ENCODE measurements at places on chromosomes 3 and 15.

DNA sequence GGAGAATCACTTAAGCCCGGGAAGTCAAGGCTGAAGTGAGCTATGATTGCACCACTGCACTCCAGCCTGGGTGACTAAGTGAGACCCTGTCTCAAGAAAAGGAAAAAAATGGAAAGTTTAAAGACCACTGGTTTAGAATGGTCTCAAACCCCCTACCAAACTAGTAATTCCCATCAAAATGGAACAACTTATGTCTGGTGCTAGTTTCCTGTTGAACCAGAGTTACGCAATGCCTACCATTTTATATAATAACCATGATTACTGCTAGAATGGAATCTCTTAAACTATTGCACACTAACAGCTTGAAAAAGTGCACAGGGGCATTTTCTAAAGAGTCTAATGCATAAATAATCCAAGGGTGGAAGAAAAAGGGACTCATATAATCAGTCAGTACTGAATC is 43.6 kb downstream of the DMXL2 start:
- DNase-seq: no peak

DNA sequence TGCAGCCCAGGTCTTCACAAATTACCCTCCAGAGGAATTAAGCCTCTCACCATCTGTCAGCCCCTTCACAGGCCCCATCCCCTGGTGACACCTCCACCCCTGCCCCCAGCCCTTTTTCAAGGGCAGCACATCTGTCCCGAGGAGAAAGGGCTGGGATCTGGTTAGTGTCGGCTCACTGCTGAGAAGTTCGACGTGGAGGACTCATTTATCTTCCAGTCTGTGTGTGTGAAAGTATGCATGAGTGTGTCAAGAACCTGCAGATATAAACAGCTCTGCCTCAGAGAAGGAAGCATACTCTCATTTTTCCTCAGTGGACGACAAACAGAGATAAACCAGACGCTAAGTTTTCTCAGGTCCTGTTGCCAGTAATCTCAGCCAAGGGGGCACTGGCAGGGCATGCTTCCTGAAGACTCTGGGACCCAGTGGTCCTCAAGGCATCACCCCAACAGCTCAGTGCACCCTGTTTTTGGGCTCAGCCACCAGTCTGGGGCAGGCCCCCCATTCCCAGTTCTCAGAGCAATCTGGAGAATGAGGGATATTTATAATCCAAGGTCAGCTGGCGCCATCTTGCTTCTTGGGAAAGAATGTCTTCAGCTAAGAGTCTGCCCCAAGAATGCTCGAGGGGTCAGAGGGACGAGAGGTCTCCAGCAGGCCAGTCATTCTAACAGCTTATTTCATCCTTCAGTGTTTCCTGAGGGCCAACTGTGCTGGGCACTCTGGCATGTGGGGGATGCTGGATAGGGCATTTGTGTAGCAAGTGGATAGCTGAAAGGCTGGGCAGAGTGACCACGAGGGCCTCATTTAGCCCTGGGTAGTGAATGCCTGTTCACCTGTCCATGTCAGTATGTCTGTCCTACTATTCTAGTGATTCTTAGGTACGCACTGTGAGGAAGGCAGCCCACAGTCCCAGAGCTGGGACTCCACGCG is 73.6 kb downstream of the ADCY5 start:
- no peak for DNase-seq

GRCh38 chr15:33801954-33802353 is 166.3 kb upstream of the CHRM5 start:
- no peak for DNase-seq

DNA sequence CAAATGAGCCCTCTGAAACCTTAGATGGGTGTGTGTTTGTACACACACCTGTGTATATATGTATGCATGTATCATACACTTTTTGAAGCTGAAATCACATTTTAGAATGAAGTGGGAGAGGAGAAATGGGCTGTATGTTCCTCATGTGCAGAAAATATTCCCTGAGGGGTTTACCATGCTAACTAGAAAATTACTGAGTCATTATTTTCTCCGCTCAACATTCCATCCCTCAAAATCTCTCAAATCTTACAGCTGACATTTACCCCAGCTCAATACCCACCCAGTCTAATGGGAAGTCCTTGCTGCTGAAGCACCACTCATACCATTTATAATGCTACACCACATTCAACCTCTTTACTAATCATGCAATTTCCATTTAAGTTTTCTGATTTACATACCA is 138.6 kb downstream of the P2RY1 start:
- DNase-seq: no peak

DNA sequence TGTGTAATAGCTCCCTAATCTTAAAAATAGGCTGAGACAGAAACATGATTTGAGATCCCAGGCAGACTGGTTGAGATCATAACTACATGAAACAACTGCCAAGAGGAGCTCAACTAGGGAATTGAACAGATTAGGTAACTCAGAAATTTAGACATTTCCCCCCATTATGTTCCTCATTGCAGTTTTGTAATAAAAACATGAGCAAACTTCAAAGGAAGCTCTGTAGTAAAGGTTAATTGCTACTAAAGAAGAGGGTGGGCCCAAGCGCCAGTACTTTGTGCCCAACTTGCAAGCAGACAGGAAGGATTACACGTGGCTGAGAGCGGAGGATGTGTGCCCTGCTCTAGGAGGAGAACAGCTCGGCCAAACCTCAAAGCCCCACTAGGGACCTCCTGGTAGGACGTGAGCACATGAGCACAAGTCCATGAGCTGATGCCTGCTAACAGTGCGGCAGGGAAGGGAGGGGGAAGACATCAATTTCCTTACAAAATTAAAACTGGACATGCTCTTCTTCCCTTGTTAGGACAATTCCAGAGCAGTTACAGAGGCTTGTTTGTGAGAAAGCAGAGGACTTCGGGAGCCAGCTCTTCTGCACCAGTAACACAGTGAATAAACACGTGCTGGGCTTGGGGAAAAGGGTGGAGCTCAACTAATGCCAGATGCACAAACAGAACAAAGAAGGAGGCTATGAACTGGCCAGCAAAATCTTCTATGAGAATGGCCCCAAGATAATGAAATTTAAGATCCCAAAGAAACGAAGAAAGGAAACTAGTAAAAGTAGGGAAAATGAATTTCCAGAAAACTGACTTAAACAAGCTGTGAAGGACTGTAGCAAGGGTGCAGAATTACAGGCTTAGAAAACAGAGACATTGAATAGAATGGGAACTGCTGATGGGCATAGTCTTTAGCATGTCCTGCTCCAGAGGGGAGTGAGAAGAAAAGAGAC is 275.5 kb downstream of the MECOM start:
- no peak for DNase-seq
